ENCODE measurements at places on chromosomes 6 and 20.

DNA sequence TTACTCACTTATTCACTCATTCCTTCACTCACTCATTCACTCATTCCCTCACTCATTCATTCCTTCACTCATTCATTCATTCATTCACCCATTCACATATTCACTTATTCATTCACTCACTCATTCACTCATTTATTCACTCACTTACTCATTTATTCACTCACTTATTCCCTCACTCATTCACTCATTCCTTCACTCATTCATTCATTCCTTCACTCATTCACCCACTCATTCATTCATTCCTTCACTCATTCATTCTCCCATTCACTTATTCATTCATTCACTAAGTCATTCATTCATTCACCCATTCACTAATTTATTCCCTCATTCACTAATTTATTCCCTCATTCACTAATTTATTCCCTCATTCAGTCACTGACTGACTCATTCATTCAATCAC is 127.6 kb downstream of the EDN3 start:
- no peak for DNase-seq

DNA sequence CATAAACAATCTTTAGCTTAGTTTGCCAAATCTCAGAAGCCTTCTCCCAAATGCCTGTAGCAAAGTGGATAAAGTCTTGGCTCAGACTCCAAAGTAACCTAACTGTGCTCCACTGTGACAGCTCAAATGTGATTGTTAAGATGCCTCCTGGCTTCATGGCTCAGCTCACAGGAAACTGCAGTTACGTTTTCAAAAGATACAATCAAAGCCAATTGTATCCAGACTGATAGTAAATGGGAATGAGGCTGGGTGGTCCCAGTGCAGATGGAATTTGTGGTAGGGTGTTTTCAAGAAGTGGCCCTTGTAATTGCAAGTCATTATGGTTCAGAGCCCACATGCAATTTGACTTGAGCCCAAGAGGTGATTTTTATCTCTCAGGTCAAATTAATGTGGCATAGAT is 151.2 kb upstream of the TAB2 start:
- DNase-seq: no peak

DNA sequence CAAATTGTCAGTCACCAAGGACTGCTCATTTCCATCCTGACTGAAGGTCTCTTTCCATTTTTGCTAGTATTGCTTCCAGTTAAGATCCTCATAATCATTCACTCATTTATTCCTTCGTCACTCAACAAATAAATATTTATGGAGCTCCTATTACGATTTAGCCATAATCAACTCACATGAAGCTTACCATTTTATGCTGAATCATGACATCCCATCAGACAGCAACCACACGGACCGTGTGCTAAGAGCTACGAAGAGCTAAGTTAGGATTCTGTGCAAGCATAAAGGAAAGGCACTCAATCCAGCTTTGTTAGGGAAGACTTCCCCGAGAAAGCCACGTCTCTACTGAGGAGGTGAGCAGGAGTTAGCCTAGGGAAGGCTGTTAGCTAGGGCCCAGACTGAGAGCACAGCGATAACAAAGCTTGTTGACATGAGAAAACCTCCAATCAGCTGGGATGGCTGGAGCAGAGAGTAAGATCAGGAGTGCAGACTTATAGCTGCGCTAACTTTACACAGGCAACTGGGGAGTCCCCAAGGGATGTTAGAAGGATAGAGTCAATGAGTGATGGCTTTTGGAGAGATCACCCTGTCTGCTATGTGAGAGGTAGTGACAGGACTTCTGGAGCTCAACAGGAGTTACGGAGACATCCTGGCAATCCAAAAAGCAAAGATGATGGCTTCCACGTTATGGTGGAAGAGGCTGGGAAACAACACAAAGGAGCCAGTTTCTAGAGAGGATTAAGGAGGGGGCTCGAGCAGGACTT is 2.6 kb upstream of the GID8 start:
- no peak for DNase-seq

DNA sequence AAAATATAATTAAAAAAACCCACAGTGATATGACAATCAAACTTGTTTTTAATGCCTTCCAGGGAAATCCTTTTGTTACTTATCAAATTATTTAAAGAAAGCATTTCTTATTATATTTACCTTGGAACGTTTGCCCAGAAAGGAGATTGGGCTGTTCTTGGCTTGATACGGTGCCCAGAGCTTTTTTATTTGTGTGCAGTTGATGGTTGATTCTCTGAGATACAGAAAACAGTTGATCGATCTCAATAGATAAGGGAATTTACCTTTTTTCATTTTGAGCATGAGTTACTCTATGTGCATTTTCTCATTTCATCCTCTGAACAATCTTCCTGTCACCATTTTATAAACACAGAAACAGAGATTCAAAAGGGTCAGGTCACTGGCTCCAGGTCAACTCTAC is 72.5 kb upstream of the NEDD9 start:
- no peak for DNase-seq

All from T47D (cell line).